Activated naive CD4-positive, alpha-beta T cell treated with Interleukin-2 at 50 U/mL for 16 hours (primary cell): ENCODE measurements at places on chromosomes 2 and 18.

GRCh38 chr2:211900000-211900399, 638.6 kb downstream of the ERBB4 start:
- DNase-seq: no peak

GRCh38 chr2:53467467-53468180, 300.0 kb upstream of the CHAC2 start:
- no peak for DNase-seq

- no peak for DNase-seq
These were observed 3.6 kb downstream of the ZAP70 start for GRCh38 chr2:97716695-97717612.

- no peak for DNase-seq
These were observed 1.8 kb downstream of the ZNF512 start for GRCh38 chr2:27584597-27584996.
